ENCODE measurements at places on chromosomes 7 and 10. TPM values are rescaled to one million over a fixed set of nuclear protein-coding genes. Genes with fewer than 3 reads are reported as not detected.

LIPJ gene
- not detected for total RNA-seq

CALY gene
- not detected for total RNA-seq

LANCL2 gene
- 12.9 TPM for total RNA-seq

CREB5 gene
- total RNA-seq = 28.7 TPM

EPO gene
- not detected for total RNA-seq

GRCh38 chr10:114687459-114687858 is 29.4 kb upstream of the ABLIM1 start:
- no peak for DNase-seq

DNA sequence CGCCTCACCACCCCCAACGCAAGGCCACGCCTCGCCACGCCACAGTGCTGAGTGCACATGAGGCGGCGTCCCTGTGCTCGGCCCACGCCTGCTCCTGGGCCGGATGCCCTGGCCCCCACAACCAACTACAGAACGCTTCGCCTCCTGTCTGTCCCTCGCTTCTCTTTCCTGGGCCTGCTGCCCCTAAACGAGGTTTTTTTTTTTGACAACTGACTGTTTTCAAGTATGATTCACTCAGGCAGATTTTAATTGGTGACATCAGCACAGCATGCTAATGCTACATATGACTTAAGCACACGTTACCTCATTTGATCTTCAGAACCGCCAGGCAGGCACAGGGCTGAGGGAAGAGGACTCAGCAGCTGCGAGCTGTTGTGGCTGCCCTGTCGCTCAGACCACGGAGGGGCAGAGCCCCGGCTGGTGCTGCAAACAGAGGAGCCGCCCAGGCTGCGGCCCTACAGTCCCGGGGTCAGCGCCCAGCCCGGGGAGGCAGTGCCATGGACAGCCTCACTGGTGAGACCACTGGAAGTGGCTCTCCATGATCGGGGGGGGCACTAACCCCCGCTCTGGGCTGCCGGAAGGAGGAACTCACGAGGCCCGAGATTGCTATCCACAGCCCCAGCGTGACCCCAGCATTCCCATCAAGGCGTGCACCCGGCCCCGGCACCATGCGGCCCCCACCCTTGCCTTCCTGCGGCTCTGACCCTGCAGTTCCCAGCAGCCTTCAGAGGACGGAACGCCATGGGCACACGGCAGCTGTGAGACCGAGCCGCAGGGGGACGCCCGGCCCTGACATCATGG is 212.8 kb downstream of the MAD1L1 start:
- DNase-seq = no peak

- no peak for DNase-seq
Measured at GRCh38 chr10:46248651-46249146, 38.1 kb upstream of the ANTXRL start.

GRCh38 chr10:51311228-51311627 is 236.9 kb downstream of the PRKG1 start:
- no peak for DNase-seq

DNA sequence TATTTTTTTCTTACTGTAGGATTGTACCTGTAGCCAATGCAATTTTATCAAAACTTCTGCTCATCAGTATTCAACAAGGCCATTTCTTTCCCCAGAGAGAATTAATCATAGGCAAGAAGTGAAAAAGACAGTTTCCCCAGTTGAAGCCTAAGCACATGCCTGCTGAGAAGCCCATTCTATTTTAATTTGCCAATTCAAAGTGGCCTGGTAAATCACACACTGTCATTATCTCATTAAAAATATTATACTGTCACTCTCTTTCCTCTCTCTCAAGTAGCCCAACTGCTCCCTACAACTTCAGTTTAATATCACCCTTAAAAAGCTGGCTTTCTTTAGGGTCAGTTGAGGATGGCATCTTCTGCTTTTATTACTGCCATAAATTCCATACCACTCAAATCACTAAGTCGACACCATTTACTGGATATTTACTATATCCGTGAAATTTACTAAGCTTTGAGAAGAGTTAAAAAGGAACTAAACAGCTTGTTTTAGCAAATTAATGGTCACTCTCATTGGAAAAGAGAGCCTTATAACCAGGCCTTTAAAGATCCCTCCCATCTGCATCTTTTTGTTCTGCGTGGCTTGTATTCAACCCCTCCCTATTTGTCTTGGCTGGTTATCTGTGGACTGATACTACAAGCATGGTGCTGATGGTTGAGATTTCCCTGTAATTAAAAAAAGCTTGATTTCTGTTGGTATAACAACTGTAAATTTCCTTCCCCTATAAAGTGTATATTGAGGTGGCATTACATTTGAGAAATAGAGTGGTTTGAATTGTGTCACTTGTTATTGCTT is 30.6 kb downstream of the COL28A1 start:
- no peak for DNase-seq

GRCh38 chr10:81915504-81915897 is 40.5 kb downstream of the NRG3 start:
- DNase-seq = no peak

DNA sequence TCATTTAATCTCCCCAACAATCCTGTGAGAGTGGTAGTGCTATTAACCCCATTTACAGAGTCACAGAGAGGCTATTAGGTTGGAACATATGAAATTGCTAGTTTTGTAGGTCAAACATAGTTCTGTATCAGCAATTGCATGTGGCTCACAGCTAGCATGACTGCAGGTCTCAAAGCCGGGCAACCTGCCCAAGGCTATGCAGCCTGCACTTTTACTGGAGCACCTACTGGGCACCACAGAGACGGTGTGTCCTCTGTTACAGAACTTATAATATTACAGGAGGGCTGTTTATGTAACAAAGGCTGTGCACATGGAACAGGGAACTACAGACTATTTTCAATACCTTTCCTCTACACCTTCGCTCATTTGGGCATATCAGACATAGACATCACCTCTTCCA is 355.8 kb downstream of the RPS24 start:
- DNase-seq = no peak

GRCh38 chr7:151757274-151757673 is 119.6 kb downstream of the PRKAG2 start:
- DNase-seq = no peak

DNA sequence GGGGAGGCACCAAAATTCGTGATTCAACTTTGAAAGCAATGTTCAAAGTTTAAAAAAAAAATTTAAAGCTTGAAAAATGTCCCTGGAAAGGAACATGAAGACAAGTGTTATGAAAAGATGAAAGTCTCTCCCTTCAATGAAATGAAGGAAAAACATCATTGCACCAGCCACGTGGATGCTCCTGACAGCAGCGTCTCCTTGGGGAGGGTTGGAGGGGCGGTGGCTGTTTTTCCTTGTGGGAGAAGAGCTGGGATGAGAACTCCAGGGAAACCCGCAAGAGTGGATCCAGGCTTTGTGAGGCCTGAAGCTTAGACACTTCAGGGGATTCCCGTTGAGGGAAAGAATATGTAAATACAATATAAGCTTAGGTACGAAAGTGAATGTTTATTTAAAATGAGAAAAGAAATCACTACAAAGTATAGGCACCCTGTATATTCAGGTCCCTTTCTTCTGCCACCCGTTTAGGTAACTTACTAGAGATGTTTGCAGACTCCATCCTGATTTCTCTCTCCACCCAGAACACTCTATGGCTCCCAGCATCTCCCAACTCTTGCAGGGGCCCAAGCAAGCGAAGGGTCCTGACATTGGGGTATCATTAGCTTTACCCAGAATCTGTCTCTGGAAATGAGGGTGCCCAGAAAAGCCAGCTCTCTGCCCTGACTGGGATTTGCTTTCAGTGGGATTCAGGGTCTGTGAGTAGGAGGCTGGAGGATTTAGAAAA is 63.1 kb upstream of the BAIAP2L1 start:
- no peak for DNase-seq

DNA sequence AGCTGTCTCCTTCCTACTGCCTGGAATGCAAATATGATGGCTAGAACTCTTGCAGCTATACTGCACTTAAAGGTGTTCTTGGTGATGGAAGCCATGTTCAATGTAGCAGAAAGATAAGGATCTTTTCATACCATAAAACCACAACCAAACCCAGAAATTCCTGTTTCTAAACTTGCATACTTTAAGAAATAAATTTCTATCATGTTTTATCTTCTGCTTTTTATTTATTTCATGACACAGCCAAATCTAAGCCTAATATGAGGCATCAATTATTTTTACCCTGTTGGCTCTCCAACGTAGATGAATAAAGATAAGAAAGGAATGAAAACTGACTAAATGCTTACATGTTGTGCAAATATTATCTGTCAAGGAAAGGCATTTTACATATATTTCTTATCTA is 224.1 kb downstream of the DOCK4 start:
- DNase-seq = no peak

GRCh38 chr10:132293813-132294520 is 13.8 kb downstream of the STK32C start:
- DNase-seq = no peak

- DNase-seq = no peak
Measured at GRCh38 chr7:23347682-23348180, 48.6 kb downstream of the MALSU1 start.
